ENCODE measurements at places on chromosomes 6 and 20. TPM values are rescaled to one million over a fixed set of nuclear protein-coding genes. Genes with fewer than 3 reads are reported as not detected.

- H3K27ac ChIP-seq: no peak overlapping the region
- no peak overlapping the region for H3K4me3 ChIP-seq
- H3K36me3 ChIP-seq: no peaks in the 10 kb centered on the region
- no peaks in the 10 kb centered on the region for H3K27me3 ChIP-seq
Observed at GRCh38 chr6:55836945-55837344, 38.4 kb downstream of the BMP5 start.

The METTL24 gene
- not detected for total RNA-seq

- H3K27ac ChIP-seq: no peak overlapping the region
- no peak overlapping the region for H3K4me3 ChIP-seq
- peaks cover 6% of the 10 kb centered on the region for H3K4me1 ChIP-seq
Observed at GRCh38 chr20:24737212-24737850, 211.7 kb upstream of the CST7 start.

DNA sequence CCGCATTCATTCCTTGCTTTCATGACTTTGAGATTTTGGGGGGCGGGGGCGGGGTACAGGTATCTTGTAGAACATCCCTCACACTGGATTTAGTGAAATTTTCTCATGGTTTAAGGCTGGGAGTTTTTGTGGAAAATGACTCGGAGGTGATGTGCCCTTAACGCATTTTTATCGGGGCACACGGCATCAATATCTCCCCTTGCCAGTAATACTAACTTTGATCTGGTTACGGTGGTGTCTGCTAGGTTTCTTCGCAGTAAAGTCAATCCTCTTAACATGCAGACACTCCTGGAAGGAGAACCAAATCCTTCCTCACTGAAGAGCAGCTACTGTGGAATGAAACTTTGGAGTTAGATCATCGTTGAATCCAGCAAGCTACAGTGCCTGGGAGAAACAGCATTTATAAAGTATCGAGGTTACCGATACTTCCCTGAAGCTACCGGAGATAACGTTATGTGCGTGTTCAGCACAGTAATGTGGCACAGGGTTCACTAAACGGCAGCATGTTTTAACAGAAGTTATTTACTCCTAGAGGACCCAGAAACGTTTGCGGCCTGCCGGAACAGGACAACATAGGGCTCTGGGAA is 1.2 kb upstream of the DYNLRB1 start:
- H3K27ac ChIP-seq: peak overlapping the region; percentile 88
- peaks cover 8% of the 10 kb centered on the region for H3K4me1 ChIP-seq
- DNase-seq: no peak
- H3K4me3 ChIP-seq: peak overlapping the region; percentile 88
- no peaks in the 10 kb centered on the region for H3K36me3 ChIP-seq

GRCh38 chr6:168034537-168034936 is 37.1 kb downstream of the KIF25 start:
- H3K27ac ChIP-seq: no peak overlapping the region
- no peak overlapping the region for H3K4me3 ChIP-seq

The GPRC6A gene
- total RNA-seq: 0.21 TPM

The NKX2-2 gene
- not detected for total RNA-seq

- H3K4me1 ChIP-seq: peaks cover 13% of the 10 kb centered on the region
- H3K27ac ChIP-seq: no peak overlapping the region
- H3K4me3 ChIP-seq: no peak overlapping the region
- no peak for DNase-seq
- H3K27me3 ChIP-seq: no peaks in the 10 kb centered on the region
Observed at GRCh38 chr6:33286946-33287914, 1.8 kb downstream of the WDR46 start.
